ENCODE measurements at places on chromosomes 12 and 14.
A peak's percentile ranks its signal among the peaks of the same experiment; 100 is the strongest.

DNA sequence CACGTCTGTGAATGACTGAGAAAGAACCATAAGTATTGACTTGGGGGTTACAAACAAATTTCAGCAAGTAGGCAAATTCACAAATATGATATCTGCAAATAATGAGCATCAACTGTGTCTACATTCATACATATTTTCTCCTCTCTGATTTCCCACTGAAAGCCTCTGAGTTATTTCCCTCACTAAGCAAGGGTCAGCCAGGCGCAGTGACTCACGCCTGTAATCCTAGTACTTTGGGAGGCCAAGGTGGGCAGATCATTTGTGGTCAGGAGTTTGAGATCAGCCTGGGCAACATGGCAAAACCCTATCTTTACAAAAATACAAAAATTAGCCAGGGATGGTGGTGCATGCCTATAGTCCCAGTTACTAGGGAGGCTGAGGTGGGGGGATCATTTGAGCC, 80.8 kb downstream of the SLC25A21 start:
- DNase-seq: no peak

DNA sequence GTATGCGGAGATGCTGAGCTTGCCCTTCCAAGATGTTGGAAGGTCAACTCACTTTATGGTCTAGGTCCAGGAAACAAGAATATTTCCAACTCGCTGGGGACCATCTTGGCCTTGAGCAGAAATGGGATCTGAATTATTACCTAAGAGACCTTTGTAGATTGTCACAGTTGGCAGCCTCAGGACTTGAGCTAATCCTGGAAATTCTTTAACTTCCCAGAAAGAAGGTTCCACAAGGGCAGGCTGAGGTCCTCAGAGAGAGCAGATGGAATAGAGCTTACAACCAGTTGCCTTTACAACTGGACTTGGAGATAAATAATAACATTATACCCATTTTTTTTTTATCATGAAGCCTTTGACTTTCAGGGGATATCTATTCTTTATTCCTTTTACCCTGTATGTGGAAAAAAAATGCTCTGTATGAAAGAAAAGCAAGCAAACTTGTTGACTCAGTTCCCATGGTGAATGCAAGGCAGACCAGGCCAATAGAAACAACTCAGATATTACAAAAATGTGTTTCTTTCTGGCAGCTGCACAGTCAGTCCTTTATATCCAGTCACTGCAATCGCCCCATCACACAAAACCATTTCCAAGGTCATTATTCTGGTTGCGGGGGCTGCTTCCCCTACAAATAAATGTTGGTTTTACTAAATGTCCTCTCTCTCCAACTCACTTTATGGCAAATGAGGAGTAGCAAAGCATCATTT, 401.4 kb downstream of the ZFP36L1 start:
- no peak for DNase-seq

GRCh38 chr12:121800694-121801594, 2.9 kb upstream of the SETD1B start:
- DNase-seq: peak; percentile 69

- no peak for DNase-seq
Observed at GRCh38 chr14:51044961-51045360, 49.9 kb downstream of the TRIM9 start.

GRCh38 chr14:105075379-105076295, 10.4 kb upstream of the GPR132 start:
- DNase-seq: peak; percentile 58

DNA sequence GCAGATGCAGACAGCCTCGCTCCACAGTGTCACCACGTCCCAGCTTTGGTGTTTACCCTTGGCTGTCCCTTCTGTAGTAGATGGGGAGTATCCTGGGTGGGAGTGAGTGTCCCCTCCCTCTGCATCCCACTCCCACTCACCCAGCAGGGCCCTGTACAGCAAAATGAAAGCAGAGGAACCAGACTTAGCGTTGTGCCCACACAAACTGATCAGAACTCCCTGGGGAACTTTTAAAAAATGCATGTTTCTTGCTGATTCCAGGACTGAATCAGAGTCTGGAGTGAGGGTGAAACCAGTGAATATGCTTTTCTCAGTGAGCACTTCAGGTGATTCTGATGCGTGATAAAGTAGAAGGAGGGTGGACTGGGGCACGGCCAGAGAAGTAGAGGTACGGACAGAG, 2.9 kb downstream of the ACVRL1 start:
- no peak for DNase-seq

DNA sequence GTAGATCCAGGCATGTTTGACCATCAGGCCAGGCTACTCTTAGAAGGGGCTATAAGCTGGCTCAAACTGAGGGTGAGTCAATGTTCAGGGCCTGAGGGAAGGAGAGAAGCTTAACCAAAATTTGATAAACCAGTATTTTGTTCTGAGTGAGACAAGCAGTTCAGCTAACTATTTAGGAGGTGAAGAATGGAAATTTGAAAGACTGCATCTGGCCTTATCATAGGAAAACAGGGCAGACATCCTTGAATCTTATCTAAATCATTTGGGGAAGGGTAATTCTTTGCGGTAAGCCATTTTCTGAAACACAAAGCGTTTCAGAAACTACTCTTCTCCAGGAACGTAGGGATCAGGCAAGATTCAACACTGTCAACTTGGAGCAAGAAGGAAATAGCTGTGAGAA, 447.2 kb downstream of the SOX5 start:
- no peak for DNase-seq

- peak; percentile 10 for DNase-seq
Observed at GRCh38 chr14:55077170-55078151, 26.0 kb downstream of the MAPK1IP1L start.

GRCh38 chr14:50320283-50320682, 8.2 kb downstream of the DMAC2L start:
- DNase-seq: peak; percentile 17

DNA sequence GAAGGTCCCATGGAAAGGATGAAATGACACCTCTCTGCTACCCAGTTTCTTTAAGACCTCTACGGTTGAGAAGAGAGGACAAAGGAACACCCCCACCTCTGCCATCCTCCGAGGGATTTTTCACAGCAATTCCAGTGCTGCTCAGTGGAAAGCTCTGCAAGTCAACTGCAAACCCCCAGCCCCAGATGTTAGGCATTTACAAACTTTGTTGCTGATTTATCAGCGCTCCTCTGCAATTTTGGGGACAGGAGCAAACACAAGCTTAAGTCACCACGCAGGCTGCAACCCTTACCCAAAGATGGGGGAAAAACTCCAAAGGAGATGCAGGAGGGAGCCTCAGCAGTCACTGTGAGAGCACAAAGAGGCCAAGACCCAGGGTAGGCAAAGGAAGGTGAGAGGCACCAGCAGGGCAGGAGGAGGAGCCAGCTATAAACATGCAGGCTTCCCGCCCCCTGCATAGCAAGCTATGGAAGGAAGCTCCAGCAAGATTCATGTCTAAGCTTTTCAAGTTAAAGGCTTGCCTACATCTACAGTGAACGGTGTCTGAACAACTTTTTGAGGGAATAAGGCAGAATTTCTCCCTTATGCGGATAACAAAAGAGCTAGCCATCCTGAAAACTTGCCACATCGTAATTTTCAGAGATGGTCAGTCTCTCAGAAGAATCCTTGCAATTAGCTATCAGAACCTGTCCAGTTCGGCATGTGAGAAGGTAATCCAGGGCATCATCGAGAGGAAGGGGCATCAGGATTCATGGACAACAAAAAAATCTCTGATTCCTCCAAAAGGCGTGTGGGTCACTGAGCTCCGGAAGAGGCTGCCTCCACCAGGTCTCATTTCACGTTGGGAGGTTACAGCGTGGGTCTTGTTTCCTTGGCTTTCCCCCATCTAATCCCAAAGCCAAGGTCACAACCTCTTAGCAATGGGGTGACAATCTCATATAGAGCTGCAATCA, 3.9 kb downstream of the CTDSP2 start:
- no peak for DNase-seq

GRCh38 chr14:68236582-68237458, 417.2 kb downstream of the RAD51B start:
- DNase-seq: no peak

DNA sequence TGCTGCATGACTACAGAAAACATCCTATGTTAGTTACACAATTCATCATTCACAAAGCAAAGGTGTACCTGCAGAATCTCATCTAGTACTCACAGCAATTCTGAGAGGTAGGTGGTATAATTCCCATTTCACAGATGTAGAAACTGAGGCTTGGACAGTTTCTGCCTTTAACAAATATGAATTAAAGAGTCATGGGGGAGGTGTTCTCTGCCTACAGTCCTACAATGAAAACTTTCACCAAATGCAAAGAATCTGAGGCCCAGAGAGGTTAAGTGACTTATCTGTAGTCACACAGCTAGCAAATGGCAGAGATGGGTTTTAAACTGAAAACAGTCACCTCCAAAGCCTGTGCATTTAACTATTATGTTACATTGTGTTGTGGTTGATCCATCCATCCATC, 171.6 kb upstream of the WSCD2 start:
- DNase-seq: no peak

- peak; percentile 18 for DNase-seq
Observed at GRCh38 chr14:20866963-20867362, 24.2 kb upstream of the RNASE3 start.

- peak; percentile 79 for DNase-seq
Observed at GRCh38 chr12:121918679-121919038, 267 bp downstream of the CFAP251 start.

DNA sequence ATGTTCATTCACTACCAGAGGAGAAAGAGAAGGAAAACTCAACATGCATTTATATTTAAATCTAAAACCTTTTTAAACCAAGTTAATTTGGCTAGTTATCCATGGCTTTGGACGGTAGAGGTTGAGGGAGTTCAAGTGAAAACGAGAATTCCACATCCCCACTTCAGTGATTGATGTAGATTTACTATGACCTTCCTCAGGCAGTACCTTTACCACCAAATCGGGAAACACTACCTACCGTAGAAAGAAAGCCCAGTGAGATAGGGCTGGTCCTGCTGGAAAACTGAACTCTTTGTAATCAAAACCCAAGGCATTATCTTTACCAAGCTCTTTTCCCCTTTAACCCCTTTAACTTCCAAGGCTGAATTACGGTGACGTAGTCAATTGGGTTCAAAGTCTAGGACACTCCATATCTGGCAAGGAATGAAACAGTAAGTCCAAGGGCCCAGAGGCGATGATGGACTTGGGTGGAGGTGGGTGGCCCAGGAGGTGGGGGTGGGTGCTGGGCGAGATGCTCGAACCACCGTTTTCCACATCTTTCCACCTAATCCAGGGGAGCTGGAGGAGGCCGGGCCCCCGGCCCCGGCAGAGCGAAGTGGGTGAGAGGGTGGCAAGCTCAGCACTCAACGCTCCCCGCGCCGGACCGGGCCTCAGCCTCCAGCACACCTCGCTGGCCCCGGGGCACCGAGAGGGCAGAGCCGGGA, 618 bp downstream of the SEC23A start:
- DNase-seq: peak; percentile 11

Data from NAMALWA (cell line).